ENCODE measurements at places on chromosomes 16 and 17.

- no peak for DNase-seq
Observed at GRCh38 chr16:47966325-47966724, 189.5 kb downstream of the ABCC12 start.

GRCh38 chr17:43982171-43982570, 22.3 kb upstream of the NAGS start:
- DNase-seq, result no peak

DNA sequence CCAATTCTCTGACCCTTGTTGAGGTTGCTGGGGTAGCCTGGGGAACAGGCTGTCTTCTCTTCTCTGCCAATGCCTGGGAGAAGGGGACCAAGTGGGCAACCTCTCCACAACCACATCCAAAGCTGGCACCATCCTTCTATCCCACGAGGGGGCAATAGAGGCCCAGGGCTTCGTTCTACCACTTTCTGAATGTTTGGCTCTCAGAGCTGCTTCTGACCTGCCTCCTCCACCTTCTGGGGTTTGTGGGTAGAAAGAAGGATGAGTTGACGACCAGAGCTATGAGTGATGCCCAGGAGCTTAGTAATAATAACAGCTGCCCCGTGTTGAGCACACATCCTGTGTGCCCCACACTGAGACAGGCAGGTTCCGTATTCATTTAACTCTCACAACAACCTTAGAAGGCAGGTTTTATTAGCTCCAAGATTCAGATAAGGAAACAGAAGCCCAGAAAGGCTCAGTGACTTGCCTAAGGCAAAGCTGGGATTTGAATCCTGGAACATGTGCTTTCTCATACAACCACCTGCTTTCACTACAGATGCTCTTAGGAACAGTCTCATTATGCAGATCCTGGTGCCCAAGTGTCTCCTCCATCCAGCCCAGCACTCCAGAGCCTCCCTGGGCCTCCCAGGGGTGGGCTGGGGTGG, 11.1 kb downstream of the TSPOAP1 start:
- DNase-seq, result peak; percentile 54

DNA sequence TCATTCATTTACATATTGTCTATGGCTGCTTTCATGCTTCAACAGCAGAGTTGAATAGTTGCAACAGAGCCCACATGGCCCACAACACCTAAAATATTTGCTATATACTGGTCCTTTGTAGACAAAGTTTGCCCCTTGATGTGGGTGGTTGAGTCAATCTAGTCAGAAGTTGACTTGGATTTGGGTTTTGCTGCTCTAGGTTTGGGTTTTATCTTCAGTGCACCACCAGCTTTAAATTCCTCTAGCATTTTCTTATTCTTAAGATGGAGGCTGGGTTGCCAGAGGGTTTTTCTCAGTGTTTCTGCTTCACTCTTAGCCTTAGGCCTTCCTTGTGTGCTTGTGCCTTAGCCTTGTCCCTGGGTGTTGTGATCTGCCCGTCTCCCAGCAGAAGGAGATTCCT, 51.0 kb downstream of the CCDC182 start:
- no peak for DNase-seq

DNA sequence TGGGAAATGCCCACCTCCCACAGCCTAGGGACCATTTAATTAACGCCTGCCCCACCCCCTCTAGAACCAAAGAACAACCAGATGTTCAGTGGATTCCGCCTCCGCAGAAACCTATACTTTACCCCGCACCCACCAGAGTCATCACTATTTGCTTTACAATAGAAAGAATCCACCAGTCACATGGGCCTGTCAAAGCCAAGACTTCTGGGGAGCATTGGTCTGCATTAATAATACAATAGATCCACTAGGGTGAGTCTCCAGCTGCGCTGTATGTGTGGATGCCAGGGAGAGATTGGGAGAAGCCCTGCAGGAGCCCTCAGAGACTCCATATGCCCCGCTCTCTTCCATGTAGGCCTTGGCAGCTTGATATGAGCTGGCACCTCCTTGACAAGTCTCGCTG, 31.3 kb downstream of the CLEC19A start:
- DNase-seq, result no peak

- DNase-seq, result no peak
Observed at GRCh38 chr17:41695134-41695661, 6.5 kb downstream of the EIF1 start.

- DNase-seq, result no peak
Observed at GRCh38 chr16:89406277-89406888, 84.0 kb downstream of the ANKRD11 start.

DNA sequence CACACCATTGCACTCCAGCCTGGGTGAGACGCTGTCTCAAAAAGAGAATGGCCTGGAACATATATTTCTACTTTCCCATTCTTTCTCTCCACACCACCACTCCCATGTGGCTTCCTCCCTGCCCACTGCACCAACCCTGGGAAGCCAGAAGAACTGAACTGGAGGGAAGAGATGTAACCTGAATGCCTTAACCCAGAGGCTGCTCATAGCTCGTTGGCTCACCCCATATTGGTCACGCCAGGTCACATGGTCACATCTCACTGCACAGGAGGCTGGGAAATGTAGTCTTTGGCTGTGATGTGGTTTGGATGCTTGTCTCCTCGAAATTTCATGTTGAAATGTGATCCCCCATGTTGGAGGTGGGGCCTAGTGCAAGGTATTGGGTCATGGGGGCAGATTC, 5.9 kb upstream of the DNAH17 start:
- DNase-seq, result no peak

DNA sequence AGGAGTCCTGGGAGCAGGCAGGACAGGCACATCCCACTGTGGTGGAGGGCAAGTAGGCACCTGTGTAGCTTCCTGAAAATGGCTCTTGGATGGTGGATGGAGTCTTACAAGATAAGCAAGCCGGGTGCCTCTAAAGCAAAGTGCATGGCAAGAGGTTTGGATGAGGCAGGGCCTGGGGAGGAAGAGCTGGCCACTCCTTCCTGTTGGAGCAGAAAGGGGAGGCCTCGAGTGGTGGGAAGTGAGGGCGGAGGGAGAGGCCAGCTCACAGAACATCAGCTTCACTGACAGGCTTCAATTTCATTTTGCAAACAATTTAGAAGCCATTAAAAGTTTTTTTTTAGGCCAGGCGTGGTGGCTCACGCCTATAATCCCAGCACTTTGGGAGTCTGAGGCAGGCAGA, 31.0 kb downstream of the CD300A start:
- no peak for DNase-seq

DNA sequence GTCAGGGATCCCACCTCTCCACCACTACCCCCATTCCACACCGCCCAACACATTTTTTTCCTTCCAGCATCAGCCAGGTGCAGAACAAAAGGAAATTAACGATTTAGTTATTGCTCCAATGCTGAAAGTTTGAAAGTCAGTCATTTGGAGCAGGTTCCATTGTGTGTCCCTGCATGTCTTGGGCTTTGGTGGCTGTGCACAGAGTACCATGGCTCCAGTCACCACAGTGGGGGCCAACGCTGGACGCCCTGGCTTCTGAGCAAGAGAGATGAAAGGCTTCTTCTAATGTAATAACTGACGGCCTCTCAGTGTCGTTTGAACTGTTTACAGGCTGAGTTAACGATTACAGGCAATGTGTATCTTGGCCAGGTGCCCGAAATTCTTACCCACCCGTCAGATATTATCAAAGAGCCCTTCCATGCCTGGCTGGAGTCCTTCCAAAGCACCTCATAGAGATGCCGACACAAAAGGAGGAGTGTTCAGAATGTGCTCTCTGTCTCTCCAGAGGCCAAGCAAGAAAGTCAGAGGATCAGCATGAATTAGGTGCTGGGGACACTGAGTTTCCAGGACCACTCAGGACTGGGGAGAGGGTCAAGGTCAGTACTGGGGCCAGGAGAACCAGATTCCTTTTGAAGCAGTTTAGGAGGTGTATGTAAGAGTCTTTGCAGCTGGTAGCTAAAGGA, 25.9 kb downstream of the RNF43 start:
- no peak for DNase-seq

- no peak for DNase-seq
Observed at GRCh38 chr17:57276621-57277020, 20.3 kb downstream of the MSI2 start.

DNA sequence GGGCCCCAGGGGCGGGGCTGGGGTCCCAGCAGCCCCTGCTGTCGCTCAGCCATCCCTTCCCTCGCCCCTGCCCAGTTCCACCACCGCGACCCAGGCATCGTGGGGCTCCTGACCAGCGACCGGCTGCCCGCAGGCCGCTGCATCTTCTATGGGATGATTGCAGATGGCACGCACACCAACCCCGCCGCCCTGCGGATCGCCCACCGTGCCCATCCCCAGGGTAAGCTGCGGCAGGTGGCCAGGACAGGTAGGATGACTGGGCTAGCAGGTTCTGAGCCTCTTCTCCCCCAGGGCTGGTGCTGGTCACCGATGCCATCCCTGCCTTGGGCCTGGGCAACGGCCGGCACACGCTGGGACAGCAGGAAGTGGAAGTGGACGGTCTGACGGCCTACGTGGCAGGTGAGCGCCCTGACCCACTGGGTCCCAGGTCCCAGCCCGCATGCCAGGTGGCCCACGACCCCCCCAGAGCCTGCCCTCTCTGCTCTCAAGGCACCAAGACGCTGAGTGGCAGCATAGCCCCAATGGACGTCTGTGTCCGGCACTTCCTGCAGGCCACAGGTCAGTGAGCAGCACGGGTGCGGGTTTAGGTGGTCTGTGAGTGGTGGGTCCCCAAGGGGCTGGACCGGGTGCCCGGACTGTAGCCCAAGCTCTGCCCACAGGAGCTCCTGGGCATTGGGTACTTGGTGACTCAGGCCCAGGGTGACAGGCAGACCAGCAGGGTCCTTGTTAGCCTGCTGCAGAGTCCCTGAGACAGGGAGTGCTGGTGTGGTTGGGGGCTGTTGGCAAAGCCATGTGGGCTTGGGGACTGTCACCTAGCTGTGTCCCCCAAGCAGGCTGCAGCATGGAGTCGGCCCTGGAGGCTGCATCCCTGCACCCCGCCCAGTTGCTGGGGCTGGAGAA, 2.8 kb downstream of the CEMP1 start:
- no peak for DNase-seq

GRCh38 chr17:69466451-69466850, 52.0 kb downstream of the MAP2K6 start:
- DNase-seq, result no peak

DNA sequence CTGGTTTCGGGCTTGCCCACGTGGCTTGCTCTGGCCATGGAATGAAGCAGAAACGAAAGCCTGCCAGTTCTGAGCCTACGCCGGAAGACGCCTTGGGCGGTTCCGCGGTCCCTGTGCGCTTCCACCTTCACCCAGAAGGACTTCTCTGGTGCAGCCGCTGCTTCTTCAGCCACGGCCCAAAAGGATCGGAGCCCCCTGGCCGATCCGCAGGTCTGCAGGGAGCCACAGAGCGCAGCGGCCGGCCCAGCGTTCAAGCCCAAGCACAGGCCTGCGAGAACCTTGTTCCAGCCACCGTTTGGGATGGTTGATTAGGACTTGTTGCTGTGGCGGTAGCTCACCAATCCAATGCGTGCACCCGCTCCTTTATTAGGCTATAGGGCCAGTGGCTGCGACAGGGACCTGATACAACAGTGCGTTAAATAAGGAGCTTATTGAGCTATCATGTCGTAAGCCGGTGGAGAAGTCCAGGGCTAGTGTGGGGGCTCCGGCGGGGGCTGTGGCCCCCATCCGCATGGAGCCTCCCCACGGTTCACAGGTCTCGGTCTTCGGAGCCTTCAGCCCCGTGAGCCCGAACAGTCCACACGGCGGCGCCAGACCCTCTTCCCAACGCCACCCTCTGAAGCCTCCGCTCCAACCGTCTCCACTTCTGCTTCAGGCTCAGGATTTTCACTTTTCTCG, 10.2 kb upstream of the MPP2 start:
- peak; percentile 60 for DNase-seq

GRCh38 chr17:33804401-33804800, 450.7 kb upstream of the CCL2 start:
- no peak for DNase-seq

DNA sequence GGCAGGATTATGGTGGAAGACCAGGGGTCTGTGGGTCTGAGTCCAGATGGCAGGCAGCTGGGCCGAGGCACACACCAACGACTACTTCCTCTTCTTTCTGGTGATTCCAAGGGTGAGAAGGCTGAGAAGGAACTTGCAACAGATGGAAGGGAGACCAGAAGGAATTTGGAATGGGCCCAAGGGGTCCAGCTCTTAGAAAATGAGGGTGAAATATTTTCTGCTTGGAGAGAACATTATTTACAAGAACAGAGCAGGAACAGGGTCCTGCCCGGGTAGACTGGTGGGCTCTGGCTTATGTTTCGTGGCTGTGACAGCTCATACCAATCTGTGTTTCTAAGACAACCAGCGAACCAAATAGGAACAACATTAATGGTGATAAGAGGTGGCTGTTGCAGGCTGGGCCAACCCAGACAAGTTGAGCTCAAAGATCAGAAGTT, 36.6 kb downstream of the CCDC42 start:
- no peak for DNase-seq

- no peak for DNase-seq
Observed at GRCh38 chr17:55580596-55581133, 69.4 kb upstream of the SMIM36 start.
